Cortex of kidney (tissue), 1 donor: ENCODE measurements at places on chromosomes 1 and 21.

- DNase-seq = no peak
Observed at GRCh38 chr21:18877917-18878316, 474.3 kb upstream of the TMPRSS15 start.

GRCh38 chr1:47418681-47419325 is 2.7 kb downstream of the FOXE3 start:
- no peak for DNase-seq

DNA sequence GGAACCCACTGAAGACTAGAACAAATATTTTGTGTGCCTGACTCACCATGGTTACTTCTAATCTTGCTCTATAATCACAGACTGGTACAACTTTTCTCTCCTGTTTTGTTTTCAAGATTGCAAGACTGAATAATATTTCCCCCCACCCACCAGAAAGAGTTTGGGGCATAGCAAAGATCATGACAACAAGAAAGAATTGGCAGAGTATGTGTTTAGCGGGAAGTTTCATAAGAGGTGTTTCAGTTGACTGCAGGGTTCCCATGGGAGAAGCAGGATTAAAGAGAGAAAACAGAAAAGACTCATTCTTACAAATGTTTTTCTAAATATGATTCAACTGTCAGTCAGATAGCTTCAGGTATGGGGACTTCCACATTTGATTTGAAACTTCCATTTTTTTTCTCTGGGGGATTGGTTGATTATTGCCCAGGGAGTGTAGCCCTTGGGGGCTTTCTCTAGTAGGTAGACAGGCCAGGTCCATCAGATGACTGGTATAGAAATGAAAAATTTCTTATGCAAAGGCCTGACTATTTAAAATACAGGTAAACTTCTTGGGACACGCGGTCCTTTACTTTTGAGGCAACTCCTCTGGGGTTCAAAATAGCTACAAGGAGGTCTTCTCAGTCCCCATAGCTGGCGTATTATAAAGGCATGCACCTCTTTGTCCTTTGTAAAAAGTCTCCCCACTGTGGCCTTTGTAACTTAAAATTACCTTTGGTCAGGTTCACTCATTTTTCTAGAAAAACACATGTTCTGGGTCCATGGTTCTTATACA is 13.9 kb downstream of the OR14I1 start:
- no peak for DNase-seq

DNA sequence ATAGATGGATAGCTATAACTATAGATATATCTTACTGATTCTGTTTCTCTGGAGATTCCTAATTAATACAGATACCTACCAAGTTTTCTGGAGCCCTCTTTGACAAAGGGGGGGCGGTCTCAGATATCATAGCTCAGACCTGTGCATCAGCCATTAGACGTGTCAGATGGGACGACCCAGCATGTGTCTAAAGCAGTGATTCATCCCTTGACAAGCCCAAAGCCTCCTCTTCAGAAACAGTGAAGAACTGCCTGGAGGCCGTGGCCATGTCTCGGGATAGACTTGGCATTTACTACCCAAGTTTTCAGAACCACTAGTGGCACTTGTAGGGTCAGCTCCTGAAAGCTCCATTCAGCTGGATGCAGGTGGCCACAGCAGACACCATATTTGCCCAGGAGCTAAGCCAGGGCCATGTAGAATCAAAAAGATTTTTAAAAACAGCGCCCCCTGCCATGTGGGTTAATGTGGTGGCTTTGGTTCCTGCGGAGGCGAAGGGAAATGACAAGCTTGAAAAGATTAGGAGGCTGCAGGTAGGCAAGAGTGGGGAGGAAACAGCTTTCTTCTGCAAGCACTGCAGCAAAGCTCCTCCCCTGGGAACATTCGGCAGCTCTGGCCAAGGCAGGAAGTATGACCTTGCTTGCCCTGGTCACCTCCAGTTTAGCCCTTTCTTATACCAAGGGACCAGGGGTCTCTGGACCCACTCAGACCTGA is 82.2 kb downstream of the FBXO2 start:
- no peak for DNase-seq

DNA sequence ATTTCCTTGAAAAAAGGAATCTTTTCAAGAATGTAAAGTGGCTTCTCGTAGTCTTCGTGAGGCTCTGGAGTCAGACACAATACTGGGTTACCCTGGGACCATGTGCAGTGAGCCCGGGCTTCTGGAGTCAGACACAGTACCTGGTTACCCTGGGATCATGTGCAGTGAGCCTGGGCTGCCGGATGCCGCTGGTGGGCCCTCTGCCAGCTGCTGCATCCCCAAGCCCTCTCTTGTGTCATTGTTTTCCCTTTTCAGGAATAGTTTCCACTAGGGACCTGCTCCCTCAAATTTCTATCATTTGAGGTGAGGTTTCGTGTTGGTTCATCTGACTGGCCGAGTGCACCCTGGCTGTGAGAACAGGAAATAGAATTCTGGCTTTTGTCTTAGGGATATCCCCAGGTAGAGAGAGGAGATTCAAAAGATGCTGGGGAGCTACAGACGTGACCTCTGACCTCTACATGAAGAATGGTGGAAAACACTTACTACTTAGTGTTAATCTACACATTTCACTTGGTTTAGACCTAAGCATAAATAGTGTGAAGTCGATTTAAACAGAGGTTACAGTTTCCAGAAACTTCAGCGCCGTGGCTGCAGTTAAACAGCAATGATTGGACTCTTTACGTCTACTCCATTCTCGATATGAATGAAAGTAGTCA is 10.6 kb downstream of the ADARB1 start:
- DNase-seq = no peak

DNA sequence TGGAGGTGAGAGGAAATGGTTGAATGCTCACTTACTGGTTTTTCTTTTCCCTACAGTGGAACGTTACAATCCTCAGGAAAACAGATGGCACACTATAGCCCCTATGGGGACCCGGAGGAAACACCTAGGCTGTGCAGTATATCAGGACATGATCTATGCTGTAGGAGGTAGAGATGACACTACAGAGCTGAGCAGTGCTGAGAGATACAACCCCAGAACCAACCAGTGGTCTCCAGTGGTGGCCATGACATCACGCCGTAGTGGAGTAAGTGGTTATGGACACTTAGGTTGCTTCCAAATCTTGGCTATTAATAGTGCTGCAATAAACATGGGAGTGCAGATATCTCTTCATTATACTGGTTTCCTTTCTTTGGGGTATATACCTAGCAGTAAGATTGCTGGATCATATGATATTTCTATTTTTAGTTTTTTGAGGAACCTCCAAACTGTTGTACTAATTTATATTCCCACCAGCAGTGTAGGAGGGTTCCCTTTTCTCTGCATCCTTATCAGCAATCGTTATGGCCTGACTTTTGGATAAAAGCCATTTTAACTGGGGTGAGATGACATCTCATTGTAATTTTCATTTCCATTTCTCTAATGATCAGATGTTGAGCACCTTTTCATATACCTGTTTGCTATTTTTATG is 48.8 kb upstream of the DARS2 start:
- no peak for DNase-seq

DNA sequence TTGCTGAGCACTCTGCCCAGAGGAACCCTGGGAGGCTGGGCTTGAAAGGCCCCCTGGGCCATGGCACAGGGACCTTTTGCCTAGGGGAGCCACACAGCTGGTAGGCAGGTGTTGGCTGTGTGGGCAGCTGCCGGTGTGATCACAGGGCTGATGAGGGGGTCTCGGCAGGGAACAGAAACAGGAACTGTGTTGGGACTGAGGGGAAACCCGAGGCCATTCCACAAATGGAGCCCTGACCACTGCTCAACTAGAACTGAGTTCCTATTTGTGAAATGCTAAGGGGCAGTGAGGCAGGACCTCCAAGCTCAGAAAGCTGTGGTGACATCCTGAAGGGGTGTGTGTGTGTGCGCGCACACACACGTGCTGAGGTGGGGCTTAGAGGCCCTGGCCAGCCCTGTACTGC is 6.4 kb upstream of the THEM5 start:
- no peak for DNase-seq

DNA sequence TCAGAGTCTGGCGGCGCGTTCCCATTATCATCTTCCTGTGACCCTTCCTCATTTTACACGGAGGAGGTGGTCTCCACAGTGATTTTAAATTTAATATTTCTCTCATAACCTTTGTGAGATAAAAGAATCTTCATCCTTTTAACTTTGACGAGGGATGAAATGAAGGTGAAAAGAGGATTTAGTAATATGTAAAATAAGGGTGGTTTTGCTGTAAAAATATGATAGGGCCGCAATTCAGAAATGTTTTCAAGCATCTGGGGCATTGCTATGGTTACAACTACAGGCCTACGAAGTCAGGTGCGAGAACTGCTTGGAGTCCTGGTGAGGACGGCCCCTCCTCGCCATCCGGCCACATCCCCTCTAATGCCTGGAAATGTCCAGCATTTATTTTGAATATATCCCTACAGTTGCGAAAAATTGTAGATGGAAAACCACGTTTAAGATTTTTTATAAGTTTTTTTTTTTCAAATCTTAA is 422 bp upstream of the RSBN1 start:
- DNase-seq = no peak

DNA sequence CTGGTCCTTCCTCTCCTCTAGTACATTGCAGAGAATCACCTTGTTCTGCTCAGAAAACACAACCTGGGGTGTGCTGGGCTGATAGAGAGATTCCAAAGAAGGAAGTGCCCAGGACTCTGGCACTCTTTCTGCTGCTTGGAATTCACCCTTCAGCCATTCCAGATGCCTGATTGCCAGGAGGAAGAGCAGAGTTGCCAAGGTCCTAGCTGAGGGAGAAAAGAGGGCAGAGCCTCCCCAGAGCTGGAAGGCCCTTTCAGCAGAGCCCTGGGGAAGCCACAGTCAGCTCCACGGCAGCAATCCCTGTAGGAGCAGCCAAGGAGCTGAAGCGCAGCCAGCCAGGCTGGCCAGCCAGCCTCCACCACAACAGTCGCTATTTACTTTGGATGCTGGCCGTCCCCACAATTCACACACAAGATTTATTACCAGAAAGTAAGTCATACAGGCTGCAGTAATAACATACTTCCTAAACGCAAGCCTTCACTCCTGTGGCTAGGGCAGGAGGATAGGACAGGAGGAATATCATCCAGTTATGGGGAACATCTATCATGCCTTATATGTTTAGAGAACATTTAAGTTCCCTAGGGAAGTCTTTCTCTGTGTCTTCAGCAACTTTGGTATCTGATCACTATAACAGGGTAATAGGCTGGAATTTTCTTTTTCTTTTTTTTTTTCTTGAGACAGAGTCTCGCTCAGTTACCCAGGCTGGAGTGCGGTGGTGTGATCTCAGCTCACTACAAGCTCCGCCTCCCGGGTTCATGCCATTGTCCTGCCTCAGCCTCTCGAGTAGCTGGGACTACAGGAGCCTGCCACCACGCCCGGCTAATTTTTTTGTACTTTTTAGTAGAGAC is 36.6 kb upstream of the SLC44A3 start:
- no peak for DNase-seq

GRCh38 chr1:202411422-202411821 is 62.9 kb downstream of the PPP1R12B start:
- DNase-seq = no peak

GRCh38 chr1:30756545-30757351 is 826 bp downstream of the LAPTM5 start:
- no peak for DNase-seq

DNA sequence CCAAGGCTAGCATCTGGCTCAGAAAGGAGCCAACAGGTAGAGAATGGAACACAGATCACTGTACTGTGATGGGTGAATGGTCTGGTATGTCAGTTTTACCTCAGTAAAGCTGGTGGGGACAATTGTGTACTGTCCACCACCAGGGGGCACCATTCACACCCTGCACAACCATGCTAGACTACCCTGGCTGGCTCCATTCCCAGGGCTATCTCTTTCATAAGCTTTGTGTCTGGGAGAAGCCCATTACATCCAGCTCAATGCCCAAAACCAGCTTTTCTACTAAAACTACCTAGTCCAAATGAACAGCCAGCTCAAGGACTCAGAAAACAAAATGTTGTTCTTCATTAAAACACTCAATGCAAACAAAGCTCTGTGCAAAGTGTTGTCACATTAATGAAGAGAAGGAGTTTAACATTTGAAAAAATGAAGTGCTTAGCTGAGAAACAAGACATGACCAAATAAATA is 62.0 kb upstream of the RASAL2 start:
- no peak for DNase-seq

DNA sequence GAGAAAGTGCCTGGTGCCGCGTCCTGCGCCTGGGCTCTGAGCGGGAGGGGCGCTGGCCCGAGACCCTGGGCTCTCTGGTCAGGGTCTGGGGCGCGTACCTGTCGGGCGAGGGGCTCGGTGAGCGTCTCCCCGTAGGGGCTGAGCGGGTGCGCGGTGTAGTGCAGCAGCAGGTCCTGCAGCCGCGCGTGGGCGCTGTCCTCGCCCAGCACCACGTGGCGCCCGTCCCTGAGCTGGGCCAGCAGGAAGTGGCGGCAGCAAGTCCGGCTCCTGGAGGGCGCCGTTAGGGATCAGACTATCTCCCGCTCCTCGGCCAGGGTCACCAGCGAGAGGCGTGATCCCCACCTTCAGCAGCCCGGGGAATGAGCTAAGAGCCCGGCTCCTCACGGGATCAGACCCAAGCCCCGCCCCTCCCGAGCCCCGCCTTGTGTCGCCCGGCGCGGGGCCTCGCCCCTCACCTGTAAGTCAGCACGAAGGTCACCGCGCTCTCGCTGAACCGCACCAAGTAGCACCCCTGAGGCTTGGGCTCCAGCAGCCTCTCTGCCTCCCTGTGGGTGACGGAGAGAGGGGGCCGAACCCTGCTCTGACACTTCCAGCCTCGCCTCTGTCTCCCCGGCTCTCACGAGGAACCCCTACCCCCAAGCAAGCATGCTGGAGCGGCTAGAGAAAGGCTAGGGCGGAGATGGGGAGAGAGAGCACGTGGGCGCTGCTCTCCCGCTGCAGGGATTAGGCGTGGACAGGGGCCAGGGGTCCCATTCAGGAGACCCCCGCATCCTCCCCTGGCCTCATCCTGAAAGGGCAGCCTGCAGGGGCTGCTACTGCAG is 2.7 kb downstream of the SH2D2A start:
- DNase-seq = no peak

DNA sequence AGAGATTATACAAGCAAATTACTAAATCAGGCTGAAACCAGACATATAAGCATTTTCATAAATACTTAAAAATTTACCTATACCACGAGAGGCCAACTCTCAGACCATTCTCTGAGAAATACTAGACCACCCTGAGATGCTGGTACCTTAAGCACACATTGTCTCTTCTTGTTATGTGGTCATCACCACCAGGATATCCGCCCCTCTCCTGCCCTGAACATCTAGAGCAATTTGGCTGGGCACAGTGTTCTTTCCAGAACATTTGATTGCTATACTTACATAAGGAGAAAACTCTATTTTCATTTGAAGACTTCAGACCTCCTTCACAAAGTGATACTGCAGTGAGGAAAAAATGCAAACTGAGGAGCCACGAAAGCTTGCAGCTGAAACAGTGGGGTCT is 36.2 kb upstream of the DUSP10 start:
- no peak for DNase-seq

- no peak for DNase-seq
Observed at GRCh38 chr1:230124186-230125128, 57.4 kb downstream of the GALNT2 start.
